ENCODE measurements at places on chromosomes 12 and 14.

- DNase-seq = peak; percentile 77
- peaks cover 6% of the 10 kb centered on the region for H3K4me1 ChIP-seq
- no peak within 1 kb of the TSS for H3K4me3 ChIP-seq
- peaks cover 100% of the 10 kb centered on the region for H3K27me3 ChIP-seq
- no peak within 1 kb of the TSS for H3K27ac ChIP-seq
These were observed at the start of gene HOXC13 for GRCh38 chr12:53938326-53939140. Gene HOXC13 (plus strand): TSS chr12:53938831. CDS start chr12:53938907, 76 bp downstream.

DNA sequence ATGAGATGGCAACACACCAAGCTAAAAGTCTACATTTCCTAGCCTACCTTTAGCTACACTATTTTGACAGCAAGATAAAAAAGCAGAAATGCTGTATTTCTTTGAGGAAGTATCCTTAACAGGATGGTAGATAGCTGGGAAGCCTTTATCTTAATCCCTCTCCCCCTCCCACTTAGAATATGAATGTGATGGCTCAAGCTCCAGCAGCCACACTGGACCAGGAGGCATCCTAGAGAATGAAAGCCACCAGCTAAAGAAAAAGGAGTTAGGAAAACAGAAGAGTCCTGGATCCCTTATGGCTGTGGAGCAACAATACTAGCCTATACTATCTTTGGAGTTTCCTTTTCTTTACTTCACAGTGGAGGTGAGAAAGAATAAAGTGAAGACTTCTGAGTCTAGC is 15.1 kb downstream of the NAP1L1 start:
- no peak overlapping the region for H3K4me3 ChIP-seq
- H3K4me1 ChIP-seq = no peaks in the 10 kb centered on the region
- peaks cover 60% of the 10 kb centered on the region for H3K36me3 ChIP-seq
- DNase-seq = no peak
- H3K27me3 ChIP-seq = no peaks in the 10 kb centered on the region

DNA sequence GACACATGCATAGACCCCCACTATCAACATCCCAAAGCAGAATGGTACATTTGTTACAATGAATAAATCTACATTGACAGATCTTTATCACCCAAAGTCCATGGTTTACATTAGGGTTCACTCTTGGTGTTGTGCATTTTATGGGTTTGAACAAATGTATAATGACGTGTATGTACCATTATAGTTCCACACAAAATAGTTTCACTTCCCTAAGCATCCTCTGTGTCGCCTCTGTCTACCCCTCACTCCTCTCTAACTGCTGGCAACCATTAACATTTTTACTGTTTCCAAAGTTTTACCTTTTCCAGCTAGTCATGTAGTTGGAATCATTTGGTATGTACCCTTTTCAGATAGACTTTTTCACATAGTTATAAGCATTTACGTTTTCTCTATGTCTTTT is 69.5 kb upstream of the LMO3 start:
- DNase-seq = no peak
- no peak overlapping the region for H3K27ac ChIP-seq
- no peak overlapping the region for H3K4me3 ChIP-seq
- no peaks in the 10 kb centered on the region for H3K36me3 ChIP-seq
- no peaks in the 10 kb centered on the region for H3K27me3 ChIP-seq

DNA sequence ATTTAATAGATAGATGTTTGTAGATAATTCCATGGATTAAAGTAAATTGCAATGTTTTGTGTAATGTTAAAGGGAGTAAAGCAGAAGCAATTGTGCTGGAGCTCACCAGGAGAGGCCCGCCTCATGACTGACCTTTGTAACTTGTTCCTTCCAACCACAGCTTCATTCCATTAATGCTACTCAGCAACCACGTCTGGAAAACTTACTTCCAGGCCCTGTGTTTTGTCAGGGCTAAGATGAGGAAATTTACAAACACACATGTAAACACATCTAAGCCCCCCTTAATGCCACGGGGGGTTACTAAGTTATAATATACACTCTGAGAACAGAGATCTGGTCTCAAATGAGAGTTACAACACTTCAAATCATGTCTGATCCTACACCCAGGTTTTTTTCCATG is 12.4 kb downstream of the LUM start:
- no peak for DNase-seq
- H3K4me3 ChIP-seq = no peak overlapping the region
- no peaks in the 10 kb centered on the region for H3K27me3 ChIP-seq
- no peaks in the 10 kb centered on the region for H3K36me3 ChIP-seq
- H3K4me1 ChIP-seq = no peaks in the 10 kb centered on the region
- no peak overlapping the region for H3K27ac ChIP-seq

GRCh38 chr14:97100306-97100705 is 303.1 kb downstream of the VRK1 start:
- H3K4me3 ChIP-seq = no peak overlapping the region
- DNase-seq = no peak
- H3K4me1 ChIP-seq = no peaks in the 10 kb centered on the region
- H3K36me3 ChIP-seq = no peaks in the 10 kb centered on the region
- no peak overlapping the region for H3K27ac ChIP-seq
- H3K27me3 ChIP-seq = no peaks in the 10 kb centered on the region

GRCh38 chr12:12224240-12224940 is 42.5 kb downstream of the LRP6 start:
- H3K27me3 ChIP-seq = no peaks in the 10 kb centered on the region
- H3K27ac ChIP-seq = no peak overlapping the region
- H3K4me3 ChIP-seq = no peak overlapping the region
- no peak for DNase-seq
- peaks cover 12% of the 10 kb centered on the region for H3K4me1 ChIP-seq
